Activated CD8-positive, alpha-beta memory T cell treated with anti-CD3 and anti-CD28 coated beads, Interleukin-2, amount 10 ng/mL, durations not matched to agents 7 days and 5 days (primary cell): ENCODE measurements at places on chromosomes 5 and 9.

DNA sequence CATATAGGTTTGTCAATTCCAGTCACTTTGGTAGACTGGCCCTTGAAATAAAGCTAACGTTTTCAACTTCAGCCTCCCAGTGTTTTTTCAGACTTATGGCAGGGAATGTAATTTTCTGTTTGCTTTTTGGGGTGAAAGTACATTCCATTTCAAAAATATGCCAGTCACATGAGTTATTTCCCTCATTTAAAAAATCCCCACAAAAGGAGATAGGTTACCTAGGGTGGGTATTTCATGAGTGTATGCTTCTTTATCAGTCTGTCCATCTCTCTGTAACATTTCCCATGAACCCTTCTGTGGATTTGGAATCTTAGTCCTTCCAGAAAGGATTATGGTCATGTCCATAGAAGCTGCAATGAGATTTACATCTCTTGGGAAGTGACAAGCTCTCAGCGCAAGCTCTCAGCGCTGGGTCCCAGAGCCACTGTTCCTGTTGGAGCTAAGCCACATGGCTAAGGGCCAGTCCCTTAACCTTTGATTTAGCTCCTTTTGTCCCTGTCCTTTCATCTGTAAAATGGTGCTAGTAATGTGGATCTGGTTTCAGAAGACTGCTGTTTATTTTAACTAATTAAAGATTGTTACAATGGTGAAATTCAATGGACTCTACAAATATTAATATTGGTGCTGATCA, 294.9 kb downstream of the NR3C1 start:
- no peak for DNase-seq

GRCh38 chr9:109171926-109172325, 4.9 kb upstream of the FRRS1L start:
- no peak for DNase-seq

- no peak for DNase-seq
Measured at GRCh38 chr9:33329117-33329563, 38.8 kb downstream of the NFX1 start.

- DNase-seq: peak; percentile 36
Measured at GRCh38 chr5:132010645-132010988, 841 bp downstream of the ACSL6 start.

DNA sequence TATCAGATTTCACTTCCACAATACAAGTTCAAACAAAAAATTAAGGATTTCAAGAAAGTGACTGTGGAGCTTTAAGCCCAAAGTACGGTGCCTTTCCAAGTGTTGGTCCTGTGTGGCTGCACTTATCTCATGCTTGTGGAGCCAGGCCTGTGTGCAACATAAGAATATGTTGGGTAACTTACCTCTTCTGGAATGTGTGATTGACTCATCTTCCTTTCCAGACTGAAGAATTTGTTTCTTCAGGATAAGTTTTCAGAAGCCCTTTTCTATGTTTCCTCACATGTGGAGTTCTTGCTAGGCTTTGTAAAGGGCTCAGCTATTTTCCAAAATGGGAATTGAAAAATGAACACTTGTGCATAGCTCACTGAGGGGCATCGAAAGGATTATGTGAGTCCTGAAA, 485.1 kb upstream of the PAPPA start:
- DNase-seq: no peak

DNA sequence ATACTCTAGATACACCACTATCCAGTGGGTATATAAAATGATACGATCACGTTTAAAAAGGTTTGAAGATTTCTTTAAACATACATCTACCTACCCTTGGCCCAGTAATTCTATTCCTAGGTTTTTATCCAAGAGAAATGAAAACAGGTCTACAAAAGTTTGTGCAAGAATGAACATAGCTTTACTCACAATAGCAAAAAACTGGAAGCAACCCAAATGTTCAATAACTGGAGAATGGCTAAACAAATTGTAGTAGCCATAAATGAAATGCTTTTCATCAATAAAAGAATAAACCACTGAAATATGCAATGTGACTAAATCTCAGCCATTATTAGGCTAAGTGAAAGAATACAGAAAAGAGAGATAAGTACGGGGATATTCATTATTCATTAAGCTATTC, 438.9 kb downstream of the ARHGEF28 start:
- DNase-seq: no peak

DNA sequence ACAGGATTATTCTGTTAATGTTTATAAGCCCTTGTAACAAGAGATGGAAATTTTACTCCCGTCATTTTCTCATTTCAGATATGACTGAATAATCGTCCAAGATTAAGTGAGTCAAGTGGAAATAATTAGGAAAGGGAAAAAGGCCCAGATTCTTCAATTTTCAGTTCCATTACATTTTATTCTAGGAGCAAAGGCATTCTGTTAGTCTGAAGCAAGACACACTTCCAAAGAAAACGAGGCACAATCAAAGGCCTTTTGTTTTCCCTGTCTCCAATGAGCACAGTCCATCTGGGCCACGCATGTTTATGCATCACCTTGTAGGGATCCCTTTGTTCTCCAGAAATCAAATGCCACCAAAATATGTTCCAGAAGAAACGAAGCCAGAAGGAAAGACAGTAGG, 382.9 kb upstream of the RFX3 start:
- no peak for DNase-seq

GRCh38 chr5:136114414-136115125, 18.1 kb upstream of the SMAD5 start:
- DNase-seq: no peak

GRCh38 chr5:124061663-124062062, 549.7 kb downstream of the CSNK1G3 start:
- no peak for DNase-seq

- peak; percentile 48 for DNase-seq
Measured at GRCh38 chr5:141850244-141850768, 27.9 kb downstream of the PCDH1 start.

- no peak for DNase-seq
Measured at GRCh38 chr5:143334903-143335302, 68.6 kb downstream of the NR3C1 start.

GRCh38 chr5:90402521-90403255, 6.9 kb downstream of the CETN3 start:
- no peak for DNase-seq

GRCh38 chr9:81855538-81855937, 72.7 kb upstream of the SPATA31D4 start:
- DNase-seq: no peak

- DNase-seq: no peak
Measured at GRCh38 chr5:1842004-1842819, 40.5 kb downstream of the IRX4 start.
